ENCODE measurements at places on chromosomes 7 and 10.
A peak's percentile ranks its signal among the peaks of the same experiment; 100 is the strongest.

GRCh38 chr10:12067336-12067735, 1.4 kb upstream of the DHTKD1 start:
- no peak for DNase-seq

- no peak for DNase-seq
Observed at GRCh38 chr7:157565981-157566630, 229.3 kb downstream of the DNAJB6 start.

DNA sequence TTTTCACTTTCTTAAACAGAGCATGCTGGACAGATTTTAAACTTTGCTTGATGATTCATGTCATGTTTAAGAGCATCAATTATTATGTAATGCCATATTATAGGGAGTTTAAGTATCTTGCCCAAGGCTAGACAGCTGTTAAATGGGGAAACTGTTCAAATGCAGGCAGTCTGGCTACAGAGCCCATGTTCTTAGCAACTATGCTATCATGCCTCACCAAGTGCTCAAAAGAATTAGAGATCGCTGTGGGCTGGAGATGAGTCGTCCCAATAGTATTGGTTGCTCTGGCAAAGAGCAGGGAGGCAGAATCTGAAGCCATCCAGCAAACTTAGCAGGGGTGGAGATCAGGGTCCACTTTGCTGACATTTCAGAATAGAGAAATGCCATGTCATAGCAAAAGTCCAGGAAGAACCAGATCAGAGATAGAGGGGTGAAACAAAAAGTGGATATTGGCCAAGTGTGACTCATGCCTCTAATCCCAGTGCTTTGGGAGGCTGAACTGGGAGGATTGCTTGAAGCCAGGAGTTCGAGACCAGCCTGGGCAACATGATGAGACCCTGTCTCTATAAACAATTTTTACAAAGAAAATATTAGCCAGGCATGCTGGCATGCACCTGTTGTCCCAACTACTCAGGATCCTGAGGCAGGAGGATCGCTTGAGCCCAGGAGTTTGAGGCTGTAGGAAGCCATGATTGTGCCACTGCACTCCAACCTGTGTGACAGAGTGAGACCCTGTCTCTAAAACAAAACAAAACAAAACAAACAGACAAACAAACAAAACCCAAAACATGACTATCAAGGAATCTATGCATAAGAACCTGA, 57.8 kb downstream of the BAMBI start:
- no peak for DNase-seq

DNA sequence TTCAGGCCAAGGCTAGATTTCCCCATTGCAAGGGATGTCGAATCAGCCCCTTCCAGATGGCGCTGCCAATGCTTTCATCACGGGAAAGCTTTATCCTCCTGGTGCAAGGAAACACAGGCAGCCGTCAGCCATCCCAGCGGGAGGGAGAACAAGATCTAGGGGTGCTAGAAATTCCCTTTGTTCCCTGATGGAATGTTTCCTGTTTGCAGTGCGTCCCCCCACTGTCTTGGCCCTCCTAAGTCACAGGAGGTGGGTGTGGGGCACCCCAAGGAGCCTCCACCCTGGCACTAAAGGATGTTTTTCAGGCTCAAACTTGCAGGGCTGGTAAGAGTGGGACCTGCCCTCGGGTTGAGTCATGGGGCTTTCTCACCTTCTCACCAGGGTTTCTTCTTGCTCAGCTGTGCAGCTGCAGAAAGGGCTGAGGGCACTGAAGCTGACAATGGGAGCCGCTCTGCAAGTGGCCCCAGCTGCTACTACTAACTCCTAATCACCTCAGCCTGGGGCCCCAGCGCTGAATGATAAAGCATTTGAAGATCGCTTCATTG, 103.6 kb downstream of the PRPF18 start:
- DNase-seq, result peak; percentile 59

GRCh38 chr7:50329775-50330174, 25.3 kb downstream of the IKZF1 start:
- DNase-seq, result no peak

GRCh38 chr10:71816421-71816851, 34.6 kb downstream of the PSAP start:
- no peak for DNase-seq

- DNase-seq, result no peak
Observed at GRCh38 chr10:44759122-44759521, 152.0 kb upstream of the TMEM72 start.

- DNase-seq, result no peak
Observed at GRCh38 chr7:18555968-18556367, 60.4 kb downstream of the HDAC9 start.

- no peak for DNase-seq
Observed at GRCh38 chr10:27440478-27440877, 63.6 kb upstream of the RAB18 start.

- DNase-seq, result no peak
Observed at GRCh38 chr10:110523736-110524135, 26.0 kb downstream of the DUSP5 start.

DNA sequence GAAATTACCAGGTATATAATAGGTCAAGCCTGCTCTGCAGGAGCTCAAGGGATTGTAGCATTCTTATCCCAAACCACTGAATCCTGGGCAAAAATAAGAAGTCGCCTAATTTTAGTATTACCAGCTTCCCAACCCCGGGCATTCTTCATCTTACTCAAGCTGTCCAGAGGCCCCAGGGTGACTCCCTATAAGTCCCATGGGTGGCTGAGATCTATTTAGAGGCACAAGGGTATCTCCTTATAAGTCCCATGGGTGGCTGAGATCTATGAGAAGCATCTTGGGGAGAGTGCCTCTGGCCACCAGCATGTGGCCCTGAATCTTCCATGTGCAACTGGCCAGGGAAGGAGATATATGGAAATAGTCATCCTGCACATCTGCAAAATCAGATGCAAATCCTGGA, 38.9 kb downstream of the PRSS2 start:
- no peak for DNase-seq

DNA sequence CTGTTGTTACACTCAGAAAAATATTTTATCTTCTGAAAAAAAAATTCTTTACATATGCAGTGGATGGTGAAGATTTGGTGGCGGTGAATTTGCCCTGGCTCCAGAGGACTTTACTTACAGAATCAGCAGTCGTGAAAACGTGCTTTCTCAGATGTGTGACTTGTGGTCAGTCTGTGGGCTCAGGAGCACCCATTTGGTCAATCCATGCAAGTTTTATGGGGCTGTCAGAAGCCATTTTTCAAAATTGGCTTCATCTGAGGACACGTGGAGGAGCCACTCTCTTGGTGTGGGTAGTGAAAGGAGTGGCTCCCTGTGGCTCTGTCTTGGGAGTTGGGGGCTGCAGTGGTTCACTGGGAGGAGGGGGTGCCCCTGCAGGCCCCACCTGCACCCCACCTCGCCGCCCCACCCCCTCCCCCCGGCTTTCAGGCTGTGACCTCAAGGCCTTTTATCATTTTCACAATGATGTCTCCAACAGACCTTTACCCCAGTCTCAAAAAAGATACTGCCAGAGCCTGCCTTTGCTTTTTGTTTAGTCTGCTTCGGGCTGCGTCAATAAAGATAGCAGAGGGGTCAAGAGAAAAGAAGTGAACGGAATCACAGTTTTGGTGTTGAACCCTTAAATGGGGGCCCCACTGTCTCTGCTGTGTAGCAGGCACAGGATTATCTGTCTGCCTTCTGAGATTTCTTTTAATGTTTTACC, 137.4 kb downstream of the MGMT start:
- peak; percentile 46 for DNase-seq

GRCh38 chr10:122127943-122128342, 139.0 kb downstream of the TACC2 start:
- DNase-seq, result no peak

- no peak for DNase-seq
Observed at GRCh38 chr10:60144099-60144498, 237.7 kb upstream of the CCDC6 start.

DNA sequence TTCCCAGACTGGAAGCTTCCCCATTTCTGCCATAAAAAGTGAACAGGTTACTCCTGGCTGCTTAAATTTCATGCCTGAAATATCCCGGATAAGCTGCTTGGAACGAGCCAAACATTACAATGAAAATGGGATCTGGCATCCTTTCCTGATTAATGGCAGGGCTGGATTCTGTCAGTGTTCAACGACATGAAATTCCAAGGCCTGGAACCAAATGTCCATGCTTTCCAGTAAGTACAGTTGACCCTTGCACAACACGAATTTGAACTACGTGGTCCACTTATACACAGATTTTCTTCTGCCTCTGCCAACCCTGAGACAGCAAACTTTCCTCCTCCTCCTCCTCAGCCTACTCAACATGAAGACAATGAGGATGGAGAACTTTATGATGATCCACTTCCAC, 65.4 kb downstream of the SGMS1 start:
- no peak for DNase-seq

DNA sequence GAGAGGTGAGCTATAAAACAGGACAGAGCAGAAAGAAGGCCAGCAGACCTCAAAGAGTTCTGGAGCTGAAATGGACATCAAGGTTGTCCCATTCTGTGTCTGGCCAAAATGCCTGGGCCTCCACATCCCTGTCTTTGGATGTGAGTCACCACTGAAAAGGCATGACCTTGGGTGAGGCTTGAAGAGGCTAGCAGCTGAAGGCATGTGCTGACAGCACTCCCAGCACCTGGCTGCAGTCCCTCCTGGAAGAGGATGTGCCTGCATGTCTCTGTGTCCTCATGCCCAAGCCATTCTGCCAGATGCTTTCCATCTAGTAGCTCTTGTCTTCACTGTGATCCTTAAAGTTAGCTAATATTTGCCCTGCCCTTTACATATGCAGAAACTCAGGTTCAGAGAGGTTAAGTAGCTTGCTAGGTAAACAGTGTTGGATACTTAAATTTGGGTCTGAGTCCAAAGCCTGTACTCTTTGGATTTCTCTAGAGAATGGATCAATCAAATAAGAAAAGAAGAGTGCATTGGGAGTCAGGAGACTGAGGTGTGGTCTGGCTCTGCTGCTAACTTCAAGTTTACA, 35.8 kb downstream of the HECW1 start:
- no peak for DNase-seq

DNA sequence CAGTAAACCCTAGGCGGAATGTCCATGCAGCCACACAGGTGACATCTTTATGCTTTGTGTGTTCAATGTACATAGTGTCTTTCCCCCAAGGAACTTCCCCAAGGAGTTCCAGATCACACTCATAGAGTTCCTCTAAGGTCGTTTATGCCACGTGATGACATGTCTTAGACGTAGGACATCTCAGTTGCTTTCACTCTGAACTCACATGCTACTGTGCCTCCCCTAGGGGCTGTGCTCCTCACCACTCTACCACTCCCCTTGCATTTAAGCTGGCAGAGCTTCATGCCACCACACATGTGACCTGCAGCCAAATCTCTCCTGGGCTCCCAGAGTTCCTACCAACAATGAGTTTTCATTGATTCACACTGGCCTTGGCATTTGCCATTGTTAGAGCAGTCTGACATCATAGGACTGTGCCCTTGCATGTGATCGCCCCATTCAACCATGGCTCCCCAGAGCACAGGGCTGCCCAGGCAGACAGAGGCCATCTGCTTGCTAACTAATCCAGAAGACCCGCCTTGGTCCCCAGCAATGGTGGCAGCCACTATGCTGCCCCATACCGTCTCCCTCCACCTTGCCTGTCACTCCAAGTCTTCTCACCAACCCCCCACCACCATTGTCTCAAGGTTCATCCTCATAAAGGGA, 95.3 kb upstream of the MACROH2A2 start:
- DNase-seq, result peak; percentile 9

- DNase-seq, result no peak
Observed at GRCh38 chr7:30721211-30721610, 30.7 kb upstream of the INMT start.

DNA sequence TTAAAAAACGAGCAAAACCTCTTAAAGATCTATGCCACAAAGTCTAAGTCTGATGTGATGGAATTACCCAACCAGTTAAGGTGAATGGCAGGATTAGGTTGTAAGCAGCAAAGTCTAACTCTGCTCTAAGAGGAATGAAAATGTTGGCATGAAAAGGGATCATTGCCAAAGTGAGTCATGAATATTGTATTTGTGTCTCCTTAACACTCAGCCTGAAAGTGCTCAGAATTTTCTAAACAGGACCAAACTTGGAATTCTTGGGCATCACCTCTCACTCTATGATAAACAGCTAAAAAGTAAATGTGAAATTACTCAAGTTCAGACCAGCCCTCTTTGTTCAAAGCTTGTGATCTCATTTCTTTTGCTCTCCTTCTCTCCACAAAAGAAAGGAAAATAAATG, 27.0 kb downstream of the PPP1R3A start:
- no peak for DNase-seq

DNA sequence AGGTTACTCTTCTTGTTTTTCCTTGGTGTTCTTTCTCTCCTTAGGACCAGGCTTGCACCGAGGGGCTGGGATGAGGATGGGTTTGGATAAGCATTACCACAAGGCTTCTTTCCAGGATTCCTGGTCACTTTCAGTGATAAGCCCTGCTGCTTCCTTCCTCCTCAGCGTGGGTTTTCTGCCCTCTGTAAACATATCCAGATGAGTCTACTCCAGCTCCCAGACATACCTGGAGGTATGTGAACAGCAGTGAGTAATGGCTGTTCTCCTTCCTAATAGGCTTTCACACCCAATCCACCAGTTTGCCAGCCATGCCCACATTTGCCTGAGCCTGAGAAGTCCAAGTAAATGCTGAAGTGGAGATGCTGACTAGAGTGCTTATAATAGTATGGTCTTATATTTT, 229.8 kb upstream of the YAE1 start:
- no peak for DNase-seq

- DNase-seq, result no peak
Observed at GRCh38 chr7:20323595-20323994, 7.1 kb upstream of the ITGB8 start.

DNA sequence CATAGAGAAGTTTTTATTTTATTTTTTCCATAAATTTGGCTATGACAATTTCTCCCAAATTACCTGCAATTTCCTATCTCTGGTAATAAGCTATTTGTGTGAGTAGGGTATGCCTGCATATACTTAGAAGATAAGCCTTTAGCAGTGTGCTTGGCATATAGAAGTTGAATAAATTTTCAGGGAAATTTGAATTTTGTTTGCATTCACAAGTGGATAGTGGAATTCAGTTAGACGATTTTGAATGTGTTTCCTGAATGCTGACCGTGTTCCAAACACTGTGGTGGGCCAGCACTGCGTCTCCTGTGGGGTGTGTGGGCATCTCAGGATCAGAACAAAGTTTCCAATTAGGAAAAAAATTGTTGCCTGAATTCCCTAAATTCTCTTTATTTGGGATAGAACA, 99.3 kb downstream of the PPP1R17 start:
- no peak for DNase-seq

DNA sequence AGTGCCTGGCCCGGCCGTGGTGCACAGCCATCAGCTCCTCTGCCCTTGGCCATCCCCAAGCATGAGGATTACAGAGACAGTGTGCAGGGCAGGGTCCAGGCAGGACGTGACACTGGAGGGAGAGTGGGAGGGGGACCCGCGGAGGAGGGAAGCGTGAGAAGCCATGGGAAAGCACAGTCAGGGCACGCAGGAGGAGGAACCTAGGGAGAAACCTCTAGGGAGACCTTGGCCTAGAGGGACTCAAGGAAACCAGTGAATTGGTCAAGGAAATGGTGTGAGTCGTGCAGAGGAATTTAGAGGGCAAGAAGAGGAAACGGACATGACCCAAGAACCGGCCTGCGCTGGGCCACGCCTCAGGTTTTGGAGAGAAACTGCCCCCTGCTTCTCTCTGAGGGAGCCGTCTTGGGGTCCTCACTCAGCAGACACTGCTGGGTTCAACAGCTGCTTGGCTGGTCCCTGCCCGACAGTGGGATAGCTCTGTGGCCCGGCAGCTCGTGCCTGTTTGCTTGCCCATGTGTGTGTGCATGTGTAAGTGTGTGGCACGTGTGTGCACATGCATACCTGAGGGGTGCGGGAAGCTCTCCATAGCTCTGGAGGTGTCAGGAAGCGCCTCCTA, 3.2 kb downstream of the OPN4 start:
- DNase-seq, result no peak

All from GM10248 (cell line).